NCI-H226 (cell line): ENCODE measurements at places on chromosomes 1 and 21.

DNA sequence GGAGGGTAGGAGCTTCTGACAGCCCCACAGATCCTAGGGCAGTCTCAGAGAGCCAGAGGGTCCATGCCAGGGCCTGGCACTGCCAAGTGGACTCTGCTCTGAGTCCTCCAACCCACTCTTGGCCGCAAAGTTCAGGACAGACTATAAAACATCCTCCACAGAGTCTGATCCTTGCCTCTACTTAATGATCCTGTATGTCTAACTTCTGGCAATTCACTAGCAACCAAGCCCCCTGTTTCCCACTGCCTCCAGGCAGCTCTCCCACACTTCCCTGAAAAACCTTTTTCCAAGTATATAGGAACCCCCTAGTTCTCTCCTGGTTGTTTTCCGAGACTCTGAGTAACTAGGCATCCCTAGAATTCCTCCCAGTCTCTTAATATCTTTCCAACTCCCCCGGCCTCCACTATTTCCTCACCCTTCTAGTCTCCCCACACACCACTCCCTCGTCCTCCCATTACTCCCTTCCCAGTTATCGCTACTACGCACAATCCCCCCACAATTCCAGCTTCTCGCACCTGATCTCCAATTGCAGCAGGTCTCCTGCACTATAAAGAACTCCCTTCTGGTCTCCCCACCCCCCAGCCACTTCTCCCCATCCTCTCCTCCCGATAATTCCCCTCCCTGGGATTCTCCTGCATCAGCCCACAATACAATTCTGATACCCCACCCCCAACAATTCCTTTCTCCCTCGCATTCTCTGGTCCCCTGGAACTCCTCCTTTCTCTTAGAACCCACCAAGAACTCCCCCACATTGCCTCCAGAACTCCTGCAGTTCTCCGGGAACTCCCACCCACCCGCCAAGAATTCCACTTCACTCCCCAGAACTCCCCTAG is 574 bp downstream of the IGSF9 start:
- DNase-seq: peak; percentile 93

GRCh38 chr1:234958066-234958705 is 170.5 kb downstream of the TOMM20 start:
- no peak for DNase-seq

DNA sequence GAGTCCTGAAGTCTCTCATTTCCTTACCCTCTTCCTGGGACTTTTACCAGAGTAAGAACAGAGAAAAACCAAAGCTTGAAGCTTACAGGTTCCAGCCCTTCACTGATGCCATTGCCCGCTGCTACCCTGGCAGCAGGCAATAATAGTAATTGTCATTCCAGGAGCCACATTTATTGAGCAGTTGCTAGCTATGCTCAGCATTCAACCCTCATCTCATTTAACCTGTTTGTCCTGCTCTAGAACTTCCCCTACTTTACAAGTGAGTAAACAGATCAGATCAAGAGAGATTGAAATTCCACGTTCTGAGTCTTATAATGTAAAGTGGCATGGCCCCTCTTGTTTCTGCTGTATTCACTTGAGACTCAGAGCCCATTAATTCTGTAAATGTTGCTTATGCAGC is 80.4 kb downstream of the ATP1A1 start:
- DNase-seq: no peak

DNA sequence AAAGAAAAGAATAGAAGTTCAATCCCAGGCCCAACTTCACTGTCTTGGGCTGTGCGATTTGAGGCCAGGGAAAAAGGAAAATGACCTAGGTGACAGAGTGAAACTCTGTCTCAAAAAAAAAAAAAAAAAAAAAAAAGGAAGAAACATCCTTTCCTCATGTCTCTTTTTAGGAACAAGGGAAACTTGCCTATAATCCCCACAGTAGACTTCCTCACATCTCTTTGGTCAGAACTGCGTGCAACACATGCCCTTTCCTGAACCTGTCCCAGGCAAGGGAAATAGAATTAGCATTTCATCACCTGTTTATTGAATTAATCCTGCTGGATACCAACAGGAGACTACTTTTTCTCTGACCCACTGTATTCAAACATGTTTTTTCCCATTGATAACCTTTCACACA is 2.3 kb downstream of the DCST1 start:
- no peak for DNase-seq

DNA sequence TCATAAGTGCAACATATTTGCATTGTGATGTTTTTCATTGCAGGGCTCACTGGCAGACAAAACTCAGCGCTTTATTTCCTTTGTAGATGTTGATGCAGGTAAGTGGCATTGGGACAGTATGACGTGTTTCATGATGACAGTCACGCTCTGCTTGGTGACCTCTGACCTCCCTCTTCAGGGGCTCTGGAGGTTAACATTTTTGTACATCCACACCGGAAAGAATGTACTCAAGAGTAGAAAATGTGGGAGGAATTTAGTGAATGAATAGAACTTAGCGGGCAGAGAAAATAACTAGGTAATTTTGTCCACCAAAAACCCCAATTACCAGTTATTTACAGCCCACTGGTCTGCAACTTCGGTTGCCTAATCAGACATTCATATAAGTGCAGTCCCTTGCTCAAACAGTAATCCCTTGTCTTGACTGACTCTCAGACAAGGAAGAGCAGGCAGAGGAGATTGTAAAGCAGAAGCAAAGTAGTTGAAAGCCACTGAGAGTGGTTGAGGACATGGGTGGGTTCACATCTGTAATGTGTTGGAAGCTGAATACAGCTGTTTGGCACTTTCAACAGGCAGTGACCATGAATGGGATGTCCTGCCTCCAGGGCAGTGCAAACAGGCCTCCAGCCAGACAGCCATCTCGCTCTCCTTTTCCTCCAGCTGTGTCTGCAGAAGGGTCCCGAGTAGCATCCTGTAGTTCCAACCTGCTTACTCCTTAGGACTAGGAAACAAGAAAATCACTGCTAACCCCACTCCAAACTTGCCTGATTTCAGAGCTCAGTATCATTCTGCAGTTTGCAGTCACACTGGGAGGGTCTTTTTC is 188.9 kb downstream of the NRIP1 start:
- no peak for DNase-seq

GRCh38 chr1:244437086-244437468 is 14.6 kb downstream of the ADSS2 start:
- DNase-seq: peak; percentile 40

DNA sequence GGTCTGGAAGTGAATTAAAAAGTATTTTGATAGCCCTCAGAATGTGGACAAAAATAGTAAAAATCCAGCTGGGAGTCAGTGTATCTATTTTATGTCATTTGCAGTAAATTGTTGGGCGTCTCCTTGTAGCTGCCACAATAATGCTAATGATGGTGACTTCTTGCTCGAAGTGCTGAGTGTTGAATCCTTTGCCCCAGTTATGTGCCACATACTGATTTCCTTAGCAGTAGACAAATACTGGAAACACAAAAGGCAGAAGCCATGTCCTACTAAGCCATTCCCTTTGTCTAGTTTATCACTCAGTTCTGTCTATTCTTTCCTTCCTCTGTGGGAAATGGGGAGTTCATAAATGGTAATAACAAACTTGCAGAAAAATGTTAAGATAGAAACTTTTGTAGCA is 70.7 kb upstream of the CXADR start:
- DNase-seq: no peak

DNA sequence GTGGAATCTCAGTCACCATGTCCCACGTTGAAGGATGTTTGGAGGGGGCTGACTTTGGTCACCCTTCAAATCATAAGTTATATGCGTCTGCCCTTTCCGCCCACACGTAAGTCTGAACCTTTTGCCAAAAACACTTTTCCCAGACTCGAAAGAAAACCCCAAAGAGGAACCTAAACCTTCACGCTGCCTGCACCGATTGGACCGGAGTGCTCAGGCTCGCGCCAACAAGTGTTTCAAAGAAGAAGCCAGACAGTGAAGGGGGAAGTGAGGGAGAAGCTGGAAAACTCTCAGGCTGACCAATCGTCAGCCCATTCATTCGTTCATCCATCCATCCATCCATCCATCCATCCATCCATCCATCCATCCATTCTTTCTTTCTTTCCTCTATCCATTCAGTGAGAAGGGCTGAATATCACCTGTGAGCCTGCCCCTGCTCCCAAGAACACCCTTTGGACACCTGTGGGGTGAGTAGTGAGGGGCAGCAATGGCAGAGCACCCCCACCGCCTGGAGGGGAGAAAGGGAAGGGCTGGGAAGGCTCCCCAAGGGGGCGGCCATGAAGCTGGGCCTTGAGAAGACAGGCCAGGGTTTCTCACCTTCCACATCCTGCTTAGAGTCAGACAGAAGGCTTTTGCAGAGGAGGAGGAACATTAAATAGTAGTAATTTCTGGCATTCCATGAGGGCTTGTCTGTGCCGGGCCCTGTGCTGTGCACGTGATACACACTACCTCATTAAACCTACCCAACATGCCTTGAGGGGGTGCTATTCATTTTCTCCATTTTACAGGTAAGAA is 27.1 kb upstream of the RUNX3 start:
- DNase-seq: no peak

DNA sequence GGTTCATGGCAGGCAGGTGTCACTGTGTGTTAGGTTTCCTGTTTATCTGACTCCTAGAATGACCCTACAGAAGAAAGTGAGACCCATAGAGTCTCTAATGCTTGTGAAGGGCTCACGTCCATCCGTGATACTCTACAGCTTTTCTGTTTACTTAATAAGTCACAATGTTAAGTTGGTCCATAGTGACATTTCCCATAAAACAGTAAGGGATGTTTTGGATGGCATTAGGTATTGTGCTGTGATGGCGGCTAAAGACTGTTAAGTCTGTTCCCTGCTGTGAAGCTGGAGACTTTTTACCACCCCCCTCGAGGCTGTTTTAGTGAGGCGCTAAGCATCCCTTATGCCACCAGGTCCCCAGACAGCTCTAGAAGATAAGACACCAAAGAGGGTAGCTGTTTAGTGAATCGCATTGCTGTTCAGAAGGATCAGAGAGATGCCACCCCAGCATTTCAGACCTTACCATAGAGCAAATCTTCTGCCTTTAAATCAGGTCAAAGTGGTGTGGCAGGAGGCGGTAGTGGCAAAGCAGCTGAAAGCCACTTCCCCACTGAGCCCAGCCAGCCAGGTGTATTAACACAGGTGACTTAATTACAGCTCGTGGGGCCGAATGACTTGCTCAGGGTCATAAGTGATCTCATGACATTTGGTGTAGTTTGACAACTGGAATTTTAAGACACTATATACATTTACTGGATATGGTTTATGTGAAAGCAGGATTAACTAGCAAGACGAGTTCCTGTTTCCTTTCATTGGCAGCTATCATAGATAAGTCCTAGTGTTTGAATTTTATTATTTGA is 25.0 kb downstream of the SLC37A1 start:
- DNase-seq: no peak

DNA sequence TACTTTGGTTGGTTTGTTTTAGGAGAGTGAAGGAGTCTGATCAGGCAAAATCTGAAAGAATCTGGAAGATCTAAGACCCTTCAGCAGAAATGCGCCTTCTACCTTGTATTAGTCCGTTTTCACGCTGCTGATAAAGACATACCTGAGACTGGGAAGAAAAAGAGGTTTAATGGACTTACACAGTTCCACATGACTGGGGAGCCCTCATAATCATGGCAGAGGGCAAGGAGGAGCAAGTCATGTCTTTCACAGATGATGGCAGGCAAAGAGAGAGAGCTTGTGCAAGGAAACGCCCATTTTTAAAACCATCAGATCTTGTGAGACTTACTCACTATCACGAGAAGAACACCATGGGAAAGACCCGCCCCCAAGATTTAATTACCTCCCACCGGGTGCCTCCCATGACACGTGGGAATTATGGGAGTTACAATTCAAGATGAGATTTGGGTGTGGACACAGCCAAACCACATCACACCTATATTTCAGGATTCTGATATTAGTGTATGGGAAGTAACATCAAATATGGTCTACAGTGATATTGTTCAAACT is 99.3 kb downstream of the GLUL start:
- no peak for DNase-seq

GRCh38 chr1:113040718-113041412 is 32.1 kb upstream of the LRIG2 start:
- DNase-seq: no peak

DNA sequence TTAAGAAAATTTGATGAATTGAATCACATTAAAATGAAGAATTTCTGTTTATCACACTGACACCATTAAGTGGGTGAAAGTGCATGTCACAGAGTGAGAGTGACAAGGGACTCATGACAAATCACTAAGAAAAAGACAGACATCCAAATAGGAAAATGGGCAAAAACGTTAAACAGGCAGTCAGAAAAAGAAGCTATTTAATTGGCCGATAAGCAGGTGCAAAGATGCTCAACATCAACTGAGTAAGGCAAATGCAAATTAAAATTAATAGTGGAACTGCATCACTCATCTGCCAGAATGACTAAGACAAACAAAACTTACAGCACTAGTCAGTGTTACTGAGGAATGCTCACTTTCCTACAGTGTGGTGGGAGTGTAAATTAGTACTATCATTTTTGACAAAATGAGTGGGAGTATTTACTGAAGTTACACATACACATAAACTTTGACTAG is 39.2 kb upstream of the RUNX1 start:
- DNase-seq: peak; percentile 68

DNA sequence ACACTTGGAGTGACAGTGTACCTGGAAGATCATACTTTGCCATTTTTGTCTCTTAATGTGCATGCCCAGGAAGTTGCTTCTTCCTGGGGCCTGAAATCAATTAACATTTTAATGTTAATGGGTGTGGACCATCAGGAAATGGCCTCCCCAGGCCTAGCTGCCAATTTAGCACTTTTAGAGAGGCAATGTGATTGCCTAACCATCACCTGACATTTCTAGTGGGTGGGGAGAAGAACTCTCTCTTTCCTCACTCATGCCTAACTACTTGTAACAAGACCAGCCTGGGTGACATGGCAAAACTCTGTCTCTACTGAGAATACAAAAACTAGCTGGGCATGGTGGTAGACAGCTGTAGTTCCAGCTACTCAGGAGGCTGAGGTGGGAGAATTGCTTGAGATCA is 549.0 kb upstream of the RGS18 start:
- DNase-seq: no peak

DNA sequence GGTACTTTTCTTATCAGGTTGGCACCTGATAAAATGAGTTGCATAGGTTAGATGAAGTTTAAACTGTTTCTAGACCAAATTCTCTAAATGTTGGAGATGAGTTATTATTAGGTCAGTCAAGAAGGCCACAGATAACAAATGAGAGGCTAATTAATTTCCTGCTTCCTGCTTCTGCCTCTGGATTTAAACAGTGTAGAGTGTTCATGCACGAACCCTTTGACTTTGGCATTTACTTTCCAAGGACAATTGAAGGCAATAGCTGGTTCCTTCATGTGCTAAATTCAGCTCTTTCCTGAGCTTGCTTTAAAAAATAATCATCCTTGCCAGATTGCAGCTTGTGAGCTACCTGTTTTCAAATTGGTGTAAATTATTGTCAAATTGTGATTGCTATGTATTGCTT is 80.6 kb downstream of the RASAL2 start:
- no peak for DNase-seq

DNA sequence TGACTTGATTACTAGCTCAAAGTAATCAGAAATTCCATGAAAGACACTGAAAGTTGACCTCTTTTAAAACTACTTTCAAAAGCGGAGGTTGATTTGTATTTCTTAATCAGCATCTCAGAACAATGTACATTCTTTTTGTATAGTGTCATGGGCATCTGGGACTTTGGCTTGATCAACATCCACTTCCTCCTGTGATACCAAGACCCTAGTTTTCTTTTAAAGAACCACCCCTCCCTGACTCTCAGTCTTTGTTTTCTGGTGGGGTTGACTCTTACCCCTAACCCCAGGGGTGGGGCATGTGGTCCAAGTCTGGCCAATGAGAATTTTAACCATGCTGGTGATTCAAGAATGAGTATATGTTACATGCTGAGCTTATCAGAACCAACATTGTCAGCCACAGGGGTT is 21.7 kb upstream of the IRF2BP2 start:
- peak; percentile 72 for DNase-seq

GRCh38 chr21:37647781-37648180 is 268.5 kb downstream of the KCNJ6 start:
- no peak for DNase-seq
